ENCODE measurements at places on chromosomes 5 and 9.

GRCh38 chr9:37408933-37409710 is 13.4 kb upstream of the GRHPR start:
- no peak for DNase-seq

DNA sequence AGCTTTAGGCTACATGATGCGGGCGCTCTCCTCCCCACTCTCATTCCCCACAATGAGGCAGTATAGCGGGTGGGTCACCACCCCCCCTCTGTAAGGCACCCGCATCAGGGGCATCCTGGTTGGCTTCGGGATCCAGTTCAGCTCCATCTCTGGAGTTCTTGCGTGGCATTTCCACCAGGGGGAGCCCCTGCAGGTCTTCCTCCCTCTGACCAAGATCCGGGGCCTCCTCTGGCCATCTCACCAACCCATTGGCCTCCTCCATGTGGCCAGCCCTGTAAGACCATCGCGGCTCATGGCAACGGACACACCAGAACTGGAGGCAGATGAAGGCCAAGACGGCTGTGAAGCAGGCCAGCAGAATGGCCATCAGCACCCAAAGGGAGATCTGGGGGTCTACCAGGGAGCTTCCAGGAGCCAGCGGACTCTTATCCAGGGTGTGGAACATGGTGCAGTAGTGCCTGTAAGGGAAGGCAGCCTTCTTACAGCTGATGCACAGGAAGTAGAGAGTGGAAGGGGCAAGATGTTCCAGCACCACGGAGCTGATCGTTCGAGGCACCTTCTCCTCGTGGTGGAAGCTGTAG is 77.0 kb downstream of the CYFIP2 start:
- no peak for DNase-seq

DNA sequence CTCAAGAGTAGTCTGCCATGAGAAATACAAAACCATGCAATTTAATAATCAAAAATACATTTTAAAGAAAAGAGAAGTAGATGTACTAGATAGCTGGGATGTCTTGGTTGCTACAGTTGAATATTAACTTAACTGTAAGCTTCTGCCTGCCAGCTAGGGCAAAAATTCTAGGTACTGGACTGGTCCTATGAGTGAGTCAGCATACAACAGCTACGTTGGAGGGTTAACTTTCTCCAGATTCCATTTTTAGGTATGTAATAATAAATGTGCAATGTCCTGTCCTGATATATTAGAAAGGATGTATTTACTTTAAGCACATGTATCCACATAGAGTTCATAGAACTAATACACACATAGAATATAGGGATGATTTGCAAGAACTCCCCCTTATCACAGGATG is 230.1 kb downstream of the CAAP1 start:
- no peak for DNase-seq

GRCh38 chr5:32777733-32778132 is 66.6 kb downstream of the NPR3 start:
- DNase-seq: no peak

DNA sequence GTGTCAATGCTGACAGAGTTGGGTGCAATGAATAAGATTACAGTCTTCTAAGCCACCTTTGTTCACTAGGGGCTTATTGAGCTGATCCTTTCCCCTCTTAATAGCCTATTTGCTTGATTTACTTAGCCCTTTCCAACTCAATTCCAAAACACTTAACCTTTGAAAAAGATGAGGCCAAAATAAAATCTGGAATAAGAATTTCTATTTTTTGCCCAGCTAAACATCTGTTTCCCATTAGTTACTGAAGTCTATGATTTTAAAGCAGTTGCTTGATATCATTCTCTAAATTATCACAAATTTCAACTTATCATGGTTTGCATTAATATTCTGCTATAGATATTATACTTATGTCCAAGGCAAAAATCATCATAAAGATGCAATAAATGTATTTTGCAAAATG is 1272.0 kb upstream of the ACO1 start:
- no peak for DNase-seq

GRCh38 chr5:126619781-126620180 is 19.0 kb downstream of the PHAX start:
- no peak for DNase-seq
